ENCODE measurements at places on chromosomes 7 and 10. TPM values are rescaled to one million over a fixed set of nuclear protein-coding genes. Genes with fewer than 3 reads are reported as not detected.

The CCL24 gene
- total RNA-seq = not detected

The GJD4 gene
- total RNA-seq = not detected

The BTBD16 gene
- 0.14 TPM for total RNA-seq

The CALCR gene
- total RNA-seq = 0.15 TPM

The TSPAN12 gene
- 18.8 TPM for total RNA-seq

DNA sequence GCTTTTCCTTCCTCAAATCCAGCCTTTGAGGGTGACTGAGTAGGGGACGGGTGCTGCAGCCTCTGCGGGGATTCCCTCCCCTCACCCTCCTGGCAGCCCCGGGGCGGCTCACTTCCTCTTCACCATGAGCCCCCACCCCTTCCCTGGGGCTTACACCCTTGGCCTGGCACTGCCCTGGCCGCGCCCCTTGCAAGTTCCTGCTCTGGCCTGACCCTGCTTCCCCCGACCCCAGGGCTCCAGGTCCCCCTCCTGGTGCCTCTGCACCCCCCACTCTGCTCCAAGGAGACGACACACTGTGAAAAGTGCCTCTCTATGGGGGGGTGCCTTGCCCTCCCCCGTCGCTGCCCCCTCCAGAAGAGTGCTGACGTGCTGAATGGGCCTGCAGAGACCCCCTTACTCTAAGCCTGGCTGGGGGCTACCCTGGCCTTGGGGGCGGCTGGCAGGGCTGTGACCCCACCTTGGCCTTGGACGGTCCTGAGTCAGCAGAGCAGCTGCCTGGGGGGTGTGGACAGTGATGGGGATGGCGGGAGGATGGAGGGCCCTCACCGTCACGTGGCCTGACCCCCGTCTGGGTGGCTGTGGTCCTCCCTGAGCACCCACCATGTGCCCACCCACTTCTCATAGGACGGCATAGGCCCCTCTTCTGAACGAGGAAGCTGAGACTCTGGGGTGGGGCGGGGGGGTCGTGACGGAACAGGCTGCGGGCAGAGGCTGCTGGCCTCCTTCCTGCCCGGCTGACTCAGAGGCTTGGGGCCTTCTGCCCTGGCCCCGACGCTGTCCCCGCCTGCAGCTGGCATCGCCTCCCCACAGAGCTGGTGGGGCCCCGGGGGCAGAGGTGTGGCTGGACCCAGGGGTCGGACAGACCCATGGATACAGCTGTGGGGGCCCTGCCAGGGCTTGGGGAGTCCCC lies 9.8 kb downstream of the LFNG start:
- peaks cover 13% of the 10 kb centered on the region for H3K4me1 ChIP-seq
- H3K27ac ChIP-seq = peak overlapping the region; percentile 65
- H3K36me3 ChIP-seq = no peaks in the 10 kb centered on the region
- no peaks in the 10 kb centered on the region for H3K27me3 ChIP-seq

DNA sequence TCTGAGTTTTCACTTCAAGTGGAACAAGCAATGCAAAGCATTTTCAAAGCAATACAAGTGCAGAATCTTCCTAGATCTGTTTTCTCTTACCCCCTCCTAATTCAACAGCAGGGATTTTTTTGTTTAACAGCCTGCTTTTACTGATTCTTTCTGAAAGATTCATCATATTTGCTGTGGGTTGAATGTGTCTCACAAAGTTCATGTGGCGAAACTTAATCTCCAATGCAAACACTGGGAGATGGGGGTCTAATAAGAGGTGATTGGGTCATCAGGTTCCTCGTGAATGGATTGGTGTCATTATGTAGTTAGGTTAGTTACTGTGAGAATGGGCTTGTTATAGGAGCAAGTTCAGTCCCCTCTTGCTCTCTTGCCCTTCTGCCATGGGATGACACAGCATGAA lies 107.6 kb downstream of the CNNM2 start:
- H3K27ac ChIP-seq = no peak overlapping the region
- no peaks in the 10 kb centered on the region for H3K4me1 ChIP-seq
- DNase-seq = no peak
- H3K36me3 ChIP-seq = no peaks in the 10 kb centered on the region

DNA sequence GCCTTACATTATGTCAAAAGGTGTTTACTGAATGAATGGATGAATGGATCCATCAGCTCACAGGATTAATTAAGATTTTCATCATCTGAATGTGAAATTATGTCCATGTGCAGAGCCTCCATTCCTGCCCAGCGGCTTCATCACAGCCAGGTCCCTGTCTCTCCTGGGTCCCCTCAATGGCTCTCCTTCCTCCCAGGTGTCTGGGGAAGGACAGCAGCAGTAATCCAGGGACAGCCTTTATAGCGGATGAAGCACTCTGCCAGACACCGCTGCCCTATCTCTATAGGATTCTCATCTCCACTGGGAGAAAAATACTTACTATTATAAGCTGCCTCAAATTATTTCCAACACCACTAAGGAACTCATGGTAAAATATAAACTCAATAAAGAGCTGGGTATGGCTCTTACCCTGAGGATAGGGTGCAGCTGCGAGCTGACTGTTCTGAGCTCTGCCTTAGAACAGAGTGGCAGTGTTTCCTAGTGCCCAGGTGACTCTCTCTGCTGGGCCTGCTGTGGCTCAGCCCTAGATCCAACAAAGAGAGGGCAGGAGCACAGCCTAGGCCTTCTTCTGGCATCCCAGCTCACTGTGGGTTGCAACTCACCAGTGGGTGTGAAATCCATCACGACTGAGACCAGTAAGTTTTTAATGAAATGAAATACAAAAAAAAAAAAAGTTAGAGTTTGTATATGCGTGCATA lies 38.3 kb downstream of the GPRIN2 start:
- peak; percentile 7 for DNase-seq
- H3K4me1 ChIP-seq = no peaks in the 10 kb centered on the region
- H3K27ac ChIP-seq = no peak overlapping the region
- H3K36me3 ChIP-seq = no peaks in the 10 kb centered on the region

DNA sequence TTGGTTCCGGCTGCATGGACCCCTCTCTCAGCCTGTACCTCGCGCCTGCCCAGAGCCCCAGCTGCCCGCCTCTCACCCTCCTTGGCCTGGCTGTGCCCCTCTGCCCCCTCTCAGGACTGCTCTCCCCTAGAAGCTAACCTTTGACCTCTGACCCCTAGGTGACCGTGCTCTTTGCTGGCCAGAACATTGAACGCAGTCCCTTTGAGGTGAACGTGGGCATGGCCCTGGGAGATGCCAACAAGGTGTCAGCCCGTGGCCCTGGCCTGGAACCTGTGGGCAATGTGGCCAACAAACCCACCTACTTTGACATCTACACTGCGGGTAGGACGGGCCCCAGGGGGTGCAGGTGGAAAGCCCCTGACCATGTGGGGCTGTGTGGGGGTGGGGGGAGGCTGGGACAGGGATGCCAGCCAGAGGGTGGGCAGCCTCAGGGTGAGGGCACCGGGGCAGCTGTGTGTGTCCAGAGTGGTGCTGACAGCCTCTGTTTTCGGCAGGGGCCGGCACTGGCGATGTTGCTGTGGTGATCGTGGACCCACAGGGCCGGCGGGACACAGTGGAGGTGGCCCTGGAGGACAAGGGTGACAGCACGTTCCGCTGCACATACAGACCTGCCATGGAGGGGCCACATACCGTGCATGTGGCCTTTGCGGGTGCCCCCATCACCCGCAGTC lies 8.0 kb downstream of the FLNC start:
- no peaks in the 10 kb centered on the region for H3K27me3 ChIP-seq
- H3K4me1 ChIP-seq = peaks cover 10% of the 10 kb centered on the region
- peak; percentile 17 for DNase-seq

DNA sequence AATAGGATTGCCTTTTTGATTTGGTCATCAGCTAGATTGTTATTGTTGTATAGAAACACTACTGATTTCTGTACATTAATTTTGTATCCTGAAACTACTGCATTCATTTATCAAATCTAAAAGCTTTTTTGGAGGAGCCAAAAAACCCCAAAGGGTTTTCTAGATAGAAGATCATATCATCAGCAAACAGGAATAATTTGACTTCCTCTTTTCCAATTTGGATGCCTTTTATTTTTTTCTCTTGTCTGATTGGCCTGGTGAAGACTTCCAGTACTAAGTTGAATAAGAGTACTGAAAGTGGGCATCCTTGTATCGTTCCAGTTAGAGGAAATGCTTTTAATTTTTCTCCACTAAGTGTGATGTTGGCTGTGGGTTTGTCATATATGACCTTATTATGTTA lies 10.6 kb upstream of the ENTPD7 start:
- no peak for DNase-seq
- H3K27me3 ChIP-seq = no peaks in the 10 kb centered on the region
- H3K4me1 ChIP-seq = no peaks in the 10 kb centered on the region
- no peak overlapping the region for H3K4me3 ChIP-seq
- H3K36me3 ChIP-seq = no peaks in the 10 kb centered on the region

GRCh38 chr7:53518319-53518718 lies 482.9 kb downstream of the POM121L12 start:
- H3K4me1 ChIP-seq = no peaks in the 10 kb centered on the region
- no peaks in the 10 kb centered on the region for H3K36me3 ChIP-seq

DNA sequence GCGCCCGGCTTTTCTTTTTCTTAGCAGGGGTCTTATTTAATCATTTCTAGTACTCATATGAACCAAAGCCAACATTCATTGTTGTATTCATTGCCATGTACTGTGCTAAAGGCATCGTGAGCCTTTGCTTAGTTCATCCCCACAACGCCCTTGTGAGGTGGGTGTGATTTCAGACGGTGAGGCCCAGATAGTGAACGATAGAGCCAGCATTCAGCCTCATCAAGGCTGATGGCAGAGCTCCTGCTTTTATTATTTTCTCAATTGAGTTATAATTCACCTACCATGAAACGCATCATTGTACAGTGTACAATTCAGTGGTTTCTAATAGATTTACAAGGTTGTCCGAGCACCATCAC lies 50.1 kb downstream of the HK1 start:
- peaks cover 13% of the 10 kb centered on the region for H3K4me1 ChIP-seq
- H3K4me3 ChIP-seq = no peak overlapping the region
- no peaks in the 10 kb centered on the region for H3K36me3 ChIP-seq
- no peaks in the 10 kb centered on the region for H3K27me3 ChIP-seq
- peak overlapping the region; percentile 73 for H3K27ac ChIP-seq

- DNase-seq = no peak
- H3K36me3 ChIP-seq = no peaks in the 10 kb centered on the region
- H3K4me1 ChIP-seq = no peaks in the 10 kb centered on the region
- no peaks in the 10 kb centered on the region for H3K27me3 ChIP-seq
- no peak overlapping the region for H3K4me3 ChIP-seq
- no peak overlapping the region for H3K27ac ChIP-seq
Measured at GRCh38 chr7:104809906-104810305, 204.1 kb upstream of the KMT2E start.

GRCh38 chr10:31031205-31031557 lies 484 bp downstream of the ZNF438 start:
- H3K4me1 ChIP-seq = peaks cover 6% of the 10 kb centered on the region
- H3K4me3 ChIP-seq = peak overlapping the region; percentile 71
- no peaks in the 10 kb centered on the region for H3K36me3 ChIP-seq
- DNase-seq = no peak

GRCh38 chr10:43188702-43189101 lies 50.5 kb downstream of the CSGALNACT2 start:
- no peak overlapping the region for H3K27ac ChIP-seq
- H3K4me1 ChIP-seq = no peaks in the 10 kb centered on the region
- no peaks in the 10 kb centered on the region for H3K36me3 ChIP-seq
- H3K4me3 ChIP-seq = no peak overlapping the region

DNA sequence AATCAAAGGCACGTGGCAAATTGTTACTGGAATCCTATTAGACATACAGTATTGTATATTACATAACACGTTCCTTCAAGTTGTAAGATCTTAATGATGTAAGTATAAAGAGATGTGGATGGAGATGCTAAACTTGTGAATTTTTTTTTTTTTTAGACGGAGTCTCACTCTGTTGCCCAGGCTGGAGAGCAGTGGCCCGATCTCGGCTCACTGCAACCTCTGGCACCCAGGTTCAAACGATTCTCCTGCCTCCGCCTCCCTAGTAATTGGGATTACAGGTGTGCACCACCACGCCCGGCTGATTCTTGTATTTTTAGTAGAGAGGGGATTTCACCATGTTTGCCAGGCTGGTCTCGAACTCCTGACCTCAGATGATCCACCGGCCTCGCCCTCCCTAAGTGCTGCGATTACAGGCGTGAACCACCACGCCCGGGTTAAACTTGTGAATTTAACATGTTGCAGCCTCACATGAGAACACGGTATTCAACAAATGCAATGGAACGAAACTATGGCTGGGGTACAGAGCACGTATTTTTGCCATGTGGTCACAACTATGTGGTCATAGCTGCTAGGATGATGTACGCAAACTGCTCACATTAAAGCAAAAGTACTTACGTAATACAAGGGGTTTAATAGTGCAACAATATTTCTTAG lies 818 bp upstream of the SUPV3L1 start:
- H3K27ac ChIP-seq = peak overlapping the region; percentile 97
- DNase-seq = no peak
- H3K36me3 ChIP-seq = no peaks in the 10 kb centered on the region
- no peaks in the 10 kb centered on the region for H3K27me3 ChIP-seq

GRCh38 chr7:4268040-4268965 lies 413.8 kb upstream of the FOXK1 start:
- no peak for DNase-seq
- H3K27me3 ChIP-seq = no peaks in the 10 kb centered on the region

GRCh38 chr7:106384373-106384772 lies 99.6 kb upstream of the NAMPT start:
- H3K4me1 ChIP-seq = no peaks in the 10 kb centered on the region
- no peak overlapping the region for H3K27ac ChIP-seq
- H3K4me3 ChIP-seq = no peak overlapping the region
- no peaks in the 10 kb centered on the region for H3K36me3 ChIP-seq
- DNase-seq = no peak

- H3K4me1 ChIP-seq = no peaks in the 10 kb centered on the region
- H3K27ac ChIP-seq = no peak overlapping the region
- no peak overlapping the region for H3K4me3 ChIP-seq
- H3K36me3 ChIP-seq = no peaks in the 10 kb centered on the region
- H3K27me3 ChIP-seq = no peaks in the 10 kb centered on the region
Measured at GRCh38 chr7:25031007-25031406, 51.0 kb upstream of the OSBPL3 start.

DNA sequence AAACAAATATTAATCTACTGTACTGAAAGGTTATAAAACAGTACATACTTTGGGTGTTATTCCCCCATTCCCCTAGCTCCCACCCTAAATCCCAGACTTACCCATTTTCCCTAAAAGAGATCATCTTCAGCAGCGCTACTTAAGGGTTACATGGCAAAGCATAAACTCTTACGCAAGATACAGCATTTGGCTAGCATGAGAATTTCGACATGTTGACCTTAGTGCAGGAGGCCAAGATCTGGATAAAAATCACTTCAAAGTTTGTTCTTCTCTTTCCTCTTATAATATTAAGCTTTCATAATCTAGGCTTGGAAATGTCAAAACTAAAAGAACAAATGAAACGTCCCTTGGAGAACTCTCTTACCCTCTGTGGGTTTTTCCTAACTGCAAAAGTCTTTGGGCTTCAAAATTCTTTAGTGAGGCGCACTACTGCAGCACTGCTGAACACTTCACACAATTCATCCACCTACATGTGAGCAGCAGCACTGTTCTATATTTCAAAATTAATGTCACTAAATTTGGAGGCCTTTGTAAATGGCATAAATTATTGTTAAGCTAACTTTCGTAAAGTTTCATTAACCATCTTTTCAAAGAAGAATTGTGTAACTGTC lies 59.5 kb upstream of the PDLIM1 start:
- H3K36me3 ChIP-seq = no peaks in the 10 kb centered on the region
- no peak for DNase-seq
- no peaks in the 10 kb centered on the region for H3K27me3 ChIP-seq
- H3K4me3 ChIP-seq = no peak overlapping the region

GRCh38 chr10:42941295-42941644 lies 135.6 kb upstream of the RET start:
- H3K4me3 ChIP-seq = no peak overlapping the region
- no peak overlapping the region for H3K27ac ChIP-seq
- no peak for DNase-seq
- H3K4me1 ChIP-seq = no peaks in the 10 kb centered on the region
- no peaks in the 10 kb centered on the region for H3K27me3 ChIP-seq

- no peak overlapping the region for H3K27ac ChIP-seq
- no peaks in the 10 kb centered on the region for H3K4me1 ChIP-seq
- no peak overlapping the region for H3K4me3 ChIP-seq
- DNase-seq = no peak
Measured at GRCh38 chr10:58508316-58508715, 4.4 kb upstream of the BICC1 start.
